Activated naive CD4-positive, alpha-beta T cell (primary cell): ENCODE measurements at places on chromosomes 7 and 10.

DNA sequence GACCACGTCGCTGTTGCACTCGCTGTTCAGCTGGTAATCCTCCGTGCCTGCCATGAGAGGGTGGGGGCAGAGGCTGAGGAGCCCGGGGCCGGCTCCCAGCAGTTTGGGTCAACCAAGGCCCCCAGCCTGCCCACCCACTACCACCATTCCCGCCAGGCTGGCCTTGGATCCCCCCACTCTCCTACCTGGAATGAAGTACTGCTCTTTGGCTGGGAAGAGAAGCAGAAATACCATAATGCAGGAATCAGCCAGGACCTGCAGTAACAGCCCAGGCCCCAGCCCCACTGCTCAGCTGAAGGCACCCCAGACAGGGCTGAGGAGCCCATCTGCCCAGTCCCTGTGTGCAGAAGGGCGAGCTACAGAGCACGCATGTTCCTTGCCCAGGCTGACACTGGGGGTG lies 138.0 kb downstream of the SLIT1 start:
- no peak for DNase-seq

- DNase-seq, result no peak
These were observed 3.9 kb downstream of the PTF1A start for GRCh38 chr10:23195846-23196600.

GRCh38 chr10:93875032-93875358 lies 18.8 kb upstream of the SLC35G1 start:
- no peak for DNase-seq

GRCh38 chr10:123972481-123973401 lies 81.1 kb upstream of the CPXM2 start:
- no peak for DNase-seq

GRCh38 chr10:6576326-6576725 lies 3.8 kb downstream of the PRKCQ start:
- no peak for DNase-seq

GRCh38 chr7:39749177-39749576 lies 125.8 kb downstream of the RALA start:
- no peak for DNase-seq

DNA sequence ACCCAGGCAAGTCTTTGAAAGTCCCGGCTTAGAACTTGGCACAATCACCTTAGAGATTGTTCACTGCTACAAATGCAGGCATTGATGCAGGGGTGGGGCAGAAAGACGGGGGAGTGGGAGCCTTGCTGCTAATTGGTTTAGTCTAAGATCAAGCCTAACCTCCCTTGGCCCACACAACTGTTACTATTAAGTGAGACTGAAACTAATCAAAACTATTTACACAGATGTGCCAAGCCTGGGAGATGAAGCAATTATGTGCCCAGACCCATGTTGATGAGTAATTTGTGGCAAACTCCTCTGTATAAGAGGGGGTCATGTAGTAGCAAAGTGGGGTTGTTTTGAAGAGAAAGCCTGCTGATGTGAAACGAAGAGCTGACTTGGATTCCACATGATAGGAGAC lies 178.2 kb upstream of the ITGB1 start:
- no peak for DNase-seq

- DNase-seq, result no peak
These were observed 26.2 kb downstream of the ADAM22 start for GRCh38 chr7:87960239-87960638.

GRCh38 chr7:123148813-123149212 lies 51.0 kb downstream of the SLC13A1 start:
- no peak for DNase-seq

- DNase-seq, result no peak
These were observed 93.9 kb upstream of the TMEM106B start for GRCh38 chr7:12117170-12117569.

GRCh38 chr7:71752171-71752935 lies 620.4 kb downstream of the GALNT17 start:
- no peak for DNase-seq

GRCh38 chr10:126124046-126124445 lies 227.7 kb downstream of the FANK1 start:
- DNase-seq, result no peak

DNA sequence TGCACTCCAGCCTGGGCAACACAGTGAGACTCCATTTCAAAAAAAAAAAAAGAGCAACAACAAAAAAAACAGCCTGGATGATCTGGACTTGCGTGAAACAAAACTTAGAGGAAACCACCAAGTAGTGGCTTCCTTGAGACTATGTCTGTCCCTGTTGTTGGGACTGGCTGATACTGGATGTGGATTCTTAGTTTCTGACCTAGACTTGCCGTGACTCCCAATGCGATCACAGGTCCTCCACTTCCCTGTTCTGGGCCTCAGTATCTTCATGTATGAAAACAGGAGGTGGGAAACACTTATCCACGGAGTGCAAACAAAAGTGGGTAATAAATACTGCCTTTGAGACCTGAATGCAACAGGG lies 125.7 kb downstream of the PRPF18 start:
- no peak for DNase-seq

- DNase-seq, result no peak
These were observed 14.9 kb upstream of the PON3 start for GRCh38 chr7:95411036-95411435.

- DNase-seq, result no peak
These were observed 3.8 kb upstream of the MALSU1 start for GRCh38 chr7:23295401-23295697.

DNA sequence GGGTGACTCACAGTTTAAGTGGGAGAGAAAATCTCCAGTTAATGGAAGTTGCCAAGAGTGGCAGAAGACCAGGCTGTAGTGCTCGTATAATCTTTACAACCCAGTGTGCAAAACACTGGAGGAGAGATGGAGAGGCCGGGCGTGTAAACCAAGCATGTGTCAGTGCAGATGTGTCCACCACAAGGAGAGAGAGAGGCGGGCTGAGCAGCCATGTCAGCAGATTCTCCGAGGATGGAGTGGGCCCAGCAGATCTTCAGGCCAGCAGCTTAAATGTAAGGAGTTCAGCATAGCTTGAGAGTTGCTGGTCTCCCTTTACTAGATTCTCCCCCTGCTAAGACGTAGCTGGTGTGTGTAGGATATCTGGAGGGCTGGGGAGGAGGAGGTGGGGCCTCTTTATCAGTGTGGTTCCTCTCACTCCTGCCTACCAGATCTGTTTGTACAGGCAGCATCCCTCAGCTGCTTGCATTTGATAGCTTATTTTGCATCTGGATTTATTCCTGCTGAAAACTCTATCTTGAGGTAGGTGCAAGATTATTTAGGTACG lies 13.7 kb downstream of the BPGM start:
- DNase-seq, result no peak

DNA sequence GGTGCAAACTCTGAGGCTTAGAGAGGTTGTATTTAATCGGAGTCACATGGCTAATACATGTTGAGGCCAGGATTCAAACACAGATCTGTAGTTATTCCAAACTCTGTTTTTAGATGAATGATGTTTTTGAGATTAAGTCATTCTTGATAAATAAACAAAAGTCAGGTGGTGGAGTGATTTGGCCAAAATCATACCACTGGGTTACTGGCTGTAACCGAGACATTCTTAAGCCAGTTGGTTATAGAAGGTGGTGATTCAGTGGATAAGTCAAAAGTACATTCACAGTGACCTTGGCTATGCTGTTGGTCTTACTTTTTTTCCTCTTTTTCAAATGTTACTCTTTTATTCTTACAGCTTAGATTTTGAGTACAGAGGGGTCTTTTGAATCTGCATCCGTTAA lies 361.4 kb downstream of the KIF20B start:
- no peak for DNase-seq

GRCh38 chr7:31991846-31992245 lies 78.4 kb downstream of the PDE1C start:
- DNase-seq, result no peak

- no peak for DNase-seq
These were observed 20.3 kb upstream of the HYAL4 start for GRCh38 chr7:123824754-123825067.

DNA sequence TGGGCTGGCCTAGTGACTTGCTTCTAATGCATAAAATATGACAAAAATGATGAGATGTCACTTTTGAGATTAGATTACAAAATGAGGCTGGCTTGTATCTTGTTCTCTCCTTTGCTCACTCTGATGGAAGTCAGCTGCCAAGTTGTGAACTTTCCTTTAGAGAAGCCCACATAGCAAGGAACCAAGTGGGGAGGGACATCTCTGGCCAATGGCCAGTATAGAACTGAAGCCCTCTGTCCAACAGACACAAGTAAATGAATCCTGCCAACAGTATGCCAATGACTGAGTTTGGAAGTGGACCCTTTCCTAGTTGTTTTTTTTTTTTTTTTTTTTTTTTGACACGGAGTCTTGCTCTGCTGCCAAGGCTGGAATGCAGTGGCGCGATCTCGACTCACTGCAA lies 3.3 kb downstream of the ZC3HC1 start:
- DNase-seq, result no peak

DNA sequence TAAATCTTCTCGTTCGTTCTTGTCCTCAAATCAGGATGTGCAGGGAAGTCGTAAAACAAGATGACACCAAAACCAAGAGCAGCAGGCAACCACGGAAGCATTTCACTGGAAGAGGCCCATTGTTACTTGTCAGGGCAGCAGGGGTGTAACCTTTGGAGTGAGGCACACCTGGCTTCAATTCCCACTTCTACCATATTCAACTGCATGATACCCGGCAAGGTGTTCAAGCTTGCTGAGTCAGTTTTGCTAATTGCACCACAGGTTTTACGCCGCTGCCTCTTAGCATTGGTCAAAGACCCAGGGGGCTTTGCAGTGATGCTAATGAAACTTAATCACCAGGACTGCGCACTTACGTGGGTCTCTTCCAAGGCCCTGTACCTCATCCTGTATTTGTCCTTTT lies 50.0 kb upstream of the PTER start:
- DNase-seq, result no peak
